ENCODE measurements at places on chromosomes 6 and 20. TPM values are rescaled to one million over a fixed set of nuclear protein-coding genes. Genes with fewer than 3 reads are reported as not detected.

Gene EYA2
- polyA plus RNA-seq, result 0.94 TPM

Gene COL12A1
- polyA plus RNA-seq, result 1.2 TPM

Gene DEFB118
- polyA plus RNA-seq, result not detected

Gene SPDEF
- not detected for polyA plus RNA-seq

Gene MAP7
- polyA plus RNA-seq, result 44.7 TPM

Gene PNPLA1
- polyA plus RNA-seq, result not detected

Gene TREM2
- polyA plus RNA-seq, result not detected

Gene ANGPT4
- 0.05 TPM for polyA plus RNA-seq

Gene TCP11
- 0.21 TPM for polyA plus RNA-seq

Gene FAM209B
- polyA plus RNA-seq, result 0.68 TPM

Gene OOEP
- 0.73 TPM for polyA plus RNA-seq

Measured in GM23338 (cell line).